ENCODE measurements at places on chromosomes 5 and 9. TPM values are rescaled to one million over a fixed set of nuclear protein-coding genes. Genes with fewer than 3 reads are reported as not detected.

- no peak for DNase-seq
Observed at GRCh38 chr9:98781588-98782383, 14.6 kb downstream of the ANKS6 start.

GRCh38 chr9:131651599-131651998 is 88.3 kb downstream of the RAPGEF1 start:
- DNase-seq, result no peak

GRCh38 chr9:79598562-79599345 is 27.0 kb downstream of the TLE4 start:
- DNase-seq, result no peak

DNA sequence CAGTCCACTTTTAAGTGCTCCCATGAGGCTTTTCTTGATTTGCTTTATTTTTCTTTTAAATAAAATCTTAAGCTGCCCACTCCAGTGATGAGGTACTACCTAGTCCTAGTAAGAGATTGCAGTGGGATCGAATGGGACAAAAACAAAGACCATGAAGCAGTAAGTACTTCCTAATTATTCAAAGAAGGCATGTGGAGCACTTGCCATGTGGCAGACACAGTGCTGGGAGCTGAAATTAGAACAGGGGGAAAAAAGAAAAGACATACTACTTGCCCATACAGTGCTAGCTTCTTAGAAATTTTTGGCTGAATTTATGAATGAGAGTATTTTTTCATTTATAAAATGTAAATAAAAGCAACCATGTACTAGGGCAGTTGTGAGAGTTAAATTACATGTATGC is 239.9 kb upstream of the TNC start:
- no peak for DNase-seq

DNA sequence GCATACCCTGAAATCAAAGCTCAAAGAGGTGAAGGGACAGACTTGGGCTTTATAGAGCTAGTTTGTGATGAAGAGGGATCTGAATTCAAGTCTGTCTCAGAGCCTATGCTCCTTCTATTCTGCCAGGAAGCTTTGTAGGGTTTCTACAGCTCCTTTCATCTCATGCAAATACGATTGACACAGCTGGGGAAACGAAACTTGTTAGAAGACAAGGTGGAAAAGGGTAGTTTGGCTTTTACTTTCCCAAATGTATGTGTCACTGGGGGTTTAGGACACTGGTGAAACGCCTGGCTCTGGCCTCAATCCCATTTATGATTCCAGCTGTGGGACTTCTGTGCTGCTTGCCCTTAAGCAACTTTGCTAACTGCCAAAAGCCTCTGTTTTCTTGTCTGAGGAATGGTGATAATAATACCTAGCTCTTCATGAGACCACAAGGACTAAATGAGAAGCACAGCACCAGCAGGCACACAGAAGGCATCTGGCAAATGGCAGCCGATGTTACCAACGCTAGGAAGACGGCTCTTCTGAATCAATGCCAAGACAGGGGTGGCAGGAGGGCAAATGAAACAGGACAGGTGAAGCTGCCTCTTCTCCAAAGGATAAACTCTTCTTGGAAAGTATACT is 70.3 kb upstream of the EQTN start:
- DNase-seq, result no peak

The CEL gene
- not detected for total RNA-seq

GRCh38 chr9:93207860-93208734 is 24.2 kb downstream of the WNK2 start:
- DNase-seq, result no peak

DNA sequence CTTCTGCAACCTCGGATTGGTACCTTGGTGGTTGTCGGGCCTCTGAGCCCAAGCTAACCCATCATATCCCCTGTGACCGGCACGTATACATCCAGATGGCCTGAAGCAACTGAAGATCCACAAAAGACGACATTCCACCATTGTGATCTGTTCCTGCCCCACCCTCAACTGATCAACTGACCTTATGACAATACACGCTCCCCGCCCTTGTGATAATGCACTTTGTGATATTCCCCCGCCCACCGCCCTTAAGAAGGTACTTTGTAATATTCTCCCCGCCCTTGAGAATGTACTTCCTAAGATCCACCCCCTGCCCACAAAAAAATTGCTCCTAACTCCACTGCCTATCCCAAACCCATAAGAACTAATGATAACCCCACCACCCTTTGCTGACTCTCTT is 16.5 kb upstream of the TOR1B start:
- no peak for DNase-seq

The SPATA31D1 gene
- total RNA-seq, result not detected

The SLC25A2 gene
- 0.11 TPM for total RNA-seq

The SOX30 gene
- total RNA-seq, result 5.8 TPM
